ENCODE measurements at places on chromosomes 4 and X. TPM values are rescaled to one million over a fixed set of nuclear protein-coding genes. Genes with fewer than 3 reads are reported as not detected.

PLP1 gene
- 2.1 TPM for total RNA-seq

GPC3 gene
- total RNA-seq, result 4.9 TPM

HELQ gene
- total RNA-seq, result 15.9 TPM

PPARGC1A gene
- total RNA-seq, result 13.3 TPM

ASB9 gene
- total RNA-seq, result 2.0 TPM

NPY2R gene
- not detected for total RNA-seq
